ENCODE measurements at places on chromosomes 12 and 14. TPM values are rescaled to one million over a fixed set of nuclear protein-coding genes. Genes with fewer than 3 reads are reported as not detected.

The OTUB2 gene
- total RNA-seq = 0.51 TPM

The ITGA7 gene
- total RNA-seq = 27.1 TPM

The NUAK1 gene
- total RNA-seq = 4.0 TPM

The AHSA1 gene
- total RNA-seq = 152 TPM

The CRIP1 gene
- total RNA-seq = not detected

The SCN8A gene
- 0.33 TPM for total RNA-seq

The PTHLH gene
- total RNA-seq = 3.6 TPM

The ANO4 gene
- total RNA-seq = 0.16 TPM

The MIP gene
- not detected for total RNA-seq

The GYS2 gene
- total RNA-seq = 0.05 TPM

The PLBD1 gene
- total RNA-seq = not detected

The C3AR1 gene
- total RNA-seq = 0.06 TPM

The CCDC63 gene
- not detected for total RNA-seq

The ZBTB25 gene
- 7.0 TPM for total RNA-seq

The CRIP2 gene
- 71.7 TPM for total RNA-seq

The KLHL28 gene
- total RNA-seq = 10.7 TPM

The COPS7A gene
- total RNA-seq = 35.9 TPM

The PRPH gene
- total RNA-seq = 3.9 TPM

The MSI1 gene
- 4.8 TPM for total RNA-seq

The C14orf132 gene
- not detected for total RNA-seq

The PZP gene
- not detected for total RNA-seq

The GPR65 gene
- 0.05 TPM for total RNA-seq

The SLC25A47 gene
- 0.08 TPM for total RNA-seq

The GALNT9 gene
- 0.08 TPM for total RNA-seq

The C12orf50 gene
- not detected for total RNA-seq

The P2RX7 gene
- total RNA-seq = 1.3 TPM

The HOXC12 gene
- not detected for total RNA-seq

The KCNMB4 gene
- total RNA-seq = 4.3 TPM

The TEDC1 gene
- total RNA-seq = 37.4 TPM

The KRT85 gene
- total RNA-seq = not detected

The AQP5 gene
- total RNA-seq = not detected

The TCHP gene
- 19.0 TPM for total RNA-seq

The MMP19 gene
- total RNA-seq = 1.0 TPM

The ADAM20 gene
- total RNA-seq = 0.34 TPM

The RERGL gene
- total RNA-seq = not detected

The IRAK3 gene
- 57.3 TPM for total RNA-seq

The DDX55 gene
- 40.9 TPM for total RNA-seq

The TAS2R42 gene
- not detected for total RNA-seq

The CBLN3 gene
- 0.12 TPM for total RNA-seq

The PELI2 gene
- total RNA-seq = 7.9 TPM

The DLK1 gene
- 0.28 TPM for total RNA-seq

The NFATC4 gene
- 39.3 TPM for total RNA-seq

The RFLNA gene
- total RNA-seq = 56.4 TPM

The NTS gene
- total RNA-seq = not detected

The LRTM2 gene
- not detected for total RNA-seq

The CNOT2 gene
- 108 TPM for total RNA-seq

The RASSF9 gene
- total RNA-seq = 0.03 TPM

The TSHR gene
- 0.30 TPM for total RNA-seq

The CYP27B1 gene
- 72.6 TPM for total RNA-seq

The FOXN4 gene
- not detected for total RNA-seq

The B4GALNT1 gene
- 104 TPM for total RNA-seq

The ERBB3 gene
- total RNA-seq = 38.0 TPM

The OR4K5 gene
- total RNA-seq = not detected

The SLC17A8 gene
- total RNA-seq = 0.08 TPM

The PCNX4 gene
- total RNA-seq = 66.2 TPM

The RNASE1 gene
- total RNA-seq = not detected

The HPD gene
- total RNA-seq = not detected

The CLEC2B gene
- not detected for total RNA-seq
